ENCODE measurements at places on chromosomes 3 and 15.

- no peak for DNase-seq
- no peak overlapping the region for H3K4me3 ChIP-seq
- H3K36me3 ChIP-seq: no peaks in the 10 kb centered on the region
- H3K27me3 ChIP-seq: no peaks in the 10 kb centered on the region
- H3K27ac ChIP-seq: no peak overlapping the region
- peaks cover 6% of the 10 kb centered on the region for H3K4me1 ChIP-seq
Measured at GRCh38 chr15:100348578-100348977, 6.8 kb upstream of the ADAMTS17 start.

DNA sequence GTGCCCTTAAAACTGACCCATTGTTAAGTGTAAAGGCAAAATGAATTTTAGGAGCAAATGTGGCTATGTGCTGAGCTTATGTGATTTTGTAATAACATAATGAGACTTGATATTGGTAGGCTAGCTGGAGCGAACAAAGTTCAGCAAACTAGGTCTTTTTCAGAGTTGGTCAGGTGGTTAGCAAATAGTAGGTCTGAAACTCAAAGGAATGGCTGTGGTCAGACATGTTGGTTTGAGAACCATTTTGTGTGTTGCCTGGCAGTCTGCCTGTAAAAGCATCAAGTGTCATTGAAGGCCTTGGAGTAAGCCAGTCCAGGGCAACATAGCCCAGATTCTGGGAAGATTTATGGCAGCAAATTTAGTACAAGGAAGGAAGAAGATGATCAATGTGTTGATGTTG is 16.4 kb downstream of the FBXO22 start:
- peaks cover 65% of the 10 kb centered on the region for H3K36me3 ChIP-seq
- no peak for DNase-seq
- no peak overlapping the region for H3K4me3 ChIP-seq
- peaks cover 9% of the 10 kb centered on the region for H3K4me1 ChIP-seq
- no peak overlapping the region for H3K27ac ChIP-seq

- peak; percentile 20 for DNase-seq
- no peaks in the 10 kb centered on the region for H3K36me3 ChIP-seq
Measured at GRCh38 chr15:90248789-90249202, 560 bp upstream of the TTLL13 start.

DNA sequence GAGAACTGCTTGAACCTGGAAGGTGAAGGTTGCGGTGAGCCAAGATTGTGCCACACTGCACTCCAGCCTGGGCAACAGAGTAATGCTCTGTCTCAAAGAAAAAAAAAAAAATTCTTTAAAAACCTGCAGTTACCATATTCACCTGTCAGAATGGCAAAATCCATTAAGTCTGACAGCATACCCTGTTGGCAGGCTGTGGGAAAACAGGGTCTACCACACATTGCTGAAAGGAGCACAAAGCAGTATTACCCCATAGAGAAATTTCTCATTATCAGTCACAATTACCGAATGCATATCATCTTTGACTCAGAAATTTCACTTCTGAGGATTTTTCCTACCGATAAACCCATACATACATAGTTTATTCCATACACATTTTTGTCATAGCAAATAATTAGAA is 264.1 kb upstream of the SLCO3A1 start:
- no peak overlapping the region for H3K4me3 ChIP-seq
- no peak for DNase-seq
- no peaks in the 10 kb centered on the region for H3K36me3 ChIP-seq
- no peak overlapping the region for H3K27ac ChIP-seq
- H3K27me3 ChIP-seq: no peaks in the 10 kb centered on the region

- peaks cover 11% of the 10 kb centered on the region for H3K27me3 ChIP-seq
- H3K4me1 ChIP-seq: peaks cover 3% of the 10 kb centered on the region
- H3K4me3 ChIP-seq: no peak overlapping the region
- no peaks in the 10 kb centered on the region for H3K36me3 ChIP-seq
- no peak overlapping the region for H3K27ac ChIP-seq
Measured at GRCh38 chr15:67883234-67883773, 43.5 kb upstream of the RNU6-1 start.

DNA sequence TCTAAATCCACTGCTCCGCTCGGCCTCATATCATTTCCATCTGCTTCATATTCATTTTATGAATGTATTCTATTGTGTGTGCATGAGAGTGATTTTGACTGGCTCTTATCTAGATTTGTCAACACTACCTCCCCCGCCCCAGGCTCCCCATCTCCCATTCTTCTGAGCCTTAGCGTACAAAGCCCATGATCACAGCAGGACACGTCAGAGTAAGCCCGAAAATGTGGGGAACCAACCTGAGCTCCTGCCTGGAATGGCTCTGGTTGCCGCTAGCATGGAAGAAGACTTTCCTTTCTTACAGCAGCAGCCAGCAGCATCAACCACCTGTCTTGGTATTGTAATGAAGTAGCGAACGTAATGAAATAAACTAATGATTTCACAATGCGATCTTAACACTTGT is 61.4 kb downstream of the GABRB3 start:
- no peak for DNase-seq
- H3K4me3 ChIP-seq: no peak overlapping the region
- H3K4me1 ChIP-seq: no peaks in the 10 kb centered on the region
- H3K36me3 ChIP-seq: no peaks in the 10 kb centered on the region
